CD4-positive, alpha-beta T cell treated with Interleukin-21 for 1 hour (primary cell): ENCODE measurements at places on chromosomes 13 and 19.

GRCh38 chr13:77698201-77699058 is 943 bp downstream of the SLAIN1 start:
- peak; percentile 60 for DNase-seq

GRCh38 chr13:107271227-107271626 is 703.3 kb upstream of the ARGLU1 start:
- no peak for DNase-seq

DNA sequence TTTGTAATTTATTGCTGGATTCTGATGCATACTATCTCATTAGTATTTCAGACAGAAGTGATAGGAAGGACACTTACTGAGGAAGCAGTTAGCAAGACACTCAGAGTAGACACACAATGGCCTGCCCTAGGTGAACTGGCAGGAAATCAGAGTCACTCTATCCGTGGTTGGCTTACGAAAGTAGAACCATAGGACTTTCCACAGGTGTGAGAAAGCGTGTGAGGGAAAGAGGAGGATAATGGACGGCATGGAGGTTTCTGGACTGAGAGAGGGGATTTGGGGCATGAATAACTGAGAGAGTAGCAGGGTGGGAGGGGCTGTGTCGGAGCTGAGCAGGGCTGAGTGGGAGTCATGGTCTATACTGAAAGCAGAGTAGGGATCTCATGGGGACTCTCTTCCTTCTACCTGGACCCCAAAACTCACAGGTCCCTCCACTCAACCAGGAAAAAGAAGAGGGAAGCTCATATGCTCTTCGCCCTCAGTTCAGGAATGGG is 18.7 kb upstream of the EID2 start:
- peak; percentile 44 for DNase-seq

DNA sequence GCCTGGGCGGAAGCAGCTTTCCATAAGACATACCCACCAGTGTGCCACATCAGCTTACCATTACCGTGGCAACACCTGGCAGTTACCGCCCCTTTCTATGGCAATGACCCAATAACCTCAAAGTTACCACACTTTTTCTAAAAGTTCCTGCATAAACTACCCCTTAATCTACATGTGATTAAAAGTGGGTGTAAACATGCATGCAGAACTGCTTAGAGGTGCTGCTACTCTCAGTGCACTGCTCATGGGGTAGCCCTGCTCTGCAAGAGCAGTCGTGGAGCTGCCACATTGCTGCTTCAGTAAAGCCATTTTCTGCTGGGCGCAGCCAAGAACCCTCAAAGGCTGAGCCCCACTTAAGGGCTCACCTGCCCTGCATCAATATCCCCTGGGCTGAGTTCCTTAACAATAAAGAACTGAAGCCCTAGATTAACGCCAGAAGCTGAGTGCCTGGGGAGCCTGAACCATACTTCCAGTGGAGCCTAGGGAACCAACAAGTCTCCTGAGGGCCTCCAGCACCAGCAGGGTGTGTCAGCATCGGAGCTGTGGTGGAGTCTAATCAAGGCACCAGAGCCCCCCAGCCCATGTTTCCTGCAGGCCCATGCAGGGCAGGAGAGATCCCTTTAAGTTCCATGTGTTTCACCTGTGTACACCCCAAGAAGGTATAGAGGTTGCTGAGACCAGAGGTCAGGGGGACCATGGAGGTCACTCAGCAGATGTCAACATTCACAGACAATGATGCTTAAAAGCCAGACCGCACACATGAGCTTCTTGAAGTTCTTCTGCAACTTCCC is 1198.1 kb downstream of the UQCRFS1 start:
- DNase-seq: no peak

DNA sequence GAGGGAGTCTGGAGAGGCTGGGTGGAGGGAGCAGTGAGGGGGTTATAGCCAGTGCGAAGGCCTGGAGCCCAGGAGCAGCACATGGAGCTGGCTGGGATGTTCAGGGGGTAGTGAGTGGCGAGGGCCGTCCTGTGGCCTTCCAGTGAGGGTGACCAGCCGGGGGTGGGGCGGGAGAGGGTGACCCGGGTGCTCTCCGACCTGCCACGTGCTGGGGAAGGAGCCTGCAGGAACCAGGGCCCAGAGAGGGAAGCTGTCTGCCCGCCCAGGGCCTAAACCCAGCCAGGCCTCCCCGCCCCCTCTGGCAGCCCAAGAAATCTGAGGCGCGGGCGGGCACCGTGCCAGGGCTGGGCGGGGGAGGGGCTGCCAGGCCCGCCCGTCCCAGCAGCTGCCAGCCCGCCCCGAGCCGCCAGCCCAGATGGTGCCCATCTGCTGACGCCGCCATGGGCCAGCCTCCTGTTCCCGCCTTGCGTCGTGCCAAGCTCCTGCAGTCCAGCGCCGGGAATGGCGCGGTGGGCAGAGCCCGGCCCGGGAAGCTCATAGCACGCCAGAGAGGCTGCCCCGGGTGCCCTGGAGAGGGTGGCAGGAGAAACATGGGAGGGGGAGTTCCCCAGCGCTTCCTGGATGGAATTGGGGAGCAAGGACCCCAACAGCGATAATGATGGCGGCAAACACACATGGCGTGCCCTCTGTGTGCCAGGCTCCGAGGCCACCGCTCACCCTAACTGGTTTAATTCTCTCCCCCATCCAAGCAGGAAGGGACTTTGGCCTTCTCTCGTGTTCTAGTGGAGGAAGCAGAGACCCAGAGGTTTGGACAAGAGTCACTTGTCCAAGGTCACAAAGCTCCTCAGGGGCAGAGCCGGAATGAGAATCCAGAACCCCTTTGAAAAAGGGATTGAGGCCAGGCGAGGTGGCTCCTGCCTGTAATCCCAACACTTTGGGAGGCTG is 21.5 kb downstream of the NFIC start:
- no peak for DNase-seq
